SK-N-DZ (cell line): ENCODE measurements at places on chromosomes 7 and 10.

DNA sequence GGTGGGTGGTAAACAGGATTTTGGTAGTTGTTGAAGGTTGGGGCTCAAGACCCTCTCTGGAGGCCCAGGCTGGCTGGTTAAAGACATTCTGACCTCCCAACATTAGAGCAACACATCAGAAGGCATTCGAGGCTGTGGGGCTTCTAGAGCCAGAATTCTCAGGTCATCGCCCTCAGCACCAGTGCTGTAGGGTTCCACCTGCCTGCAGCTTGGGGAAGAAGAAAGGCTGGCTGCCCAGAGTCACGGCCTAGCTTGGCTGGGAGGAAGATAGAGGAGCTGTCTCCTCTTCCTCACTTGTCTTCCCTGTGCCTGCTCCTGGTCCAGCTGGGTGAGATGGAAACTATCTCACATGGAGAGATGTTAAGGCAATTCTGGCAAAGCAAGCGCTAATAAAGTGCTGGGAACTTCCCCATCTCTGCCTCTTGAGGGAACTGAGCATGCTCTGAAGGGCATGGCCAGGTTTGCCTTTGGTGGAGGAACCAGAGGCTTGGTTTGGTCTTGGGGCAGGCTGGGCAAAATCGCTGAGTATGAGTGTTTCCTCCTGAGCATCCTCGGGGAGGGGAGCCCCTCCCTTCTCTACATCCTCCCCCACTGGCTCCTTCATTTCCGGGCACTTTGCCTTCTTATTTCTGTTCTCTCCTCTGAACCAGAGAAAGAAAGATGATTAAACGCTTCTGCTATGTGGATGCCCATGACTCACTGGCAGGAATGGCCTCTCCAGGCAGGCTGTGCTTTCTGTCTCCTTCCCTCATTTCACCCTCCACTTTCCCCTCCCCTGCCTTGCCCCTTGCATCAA is 509.0 kb upstream of the PODXL start:
- DNase-seq, result no peak

- DNase-seq, result no peak
Measured at GRCh38 chr7:115007751-115008150, 85.9 kb downstream of the MDFIC start.

DNA sequence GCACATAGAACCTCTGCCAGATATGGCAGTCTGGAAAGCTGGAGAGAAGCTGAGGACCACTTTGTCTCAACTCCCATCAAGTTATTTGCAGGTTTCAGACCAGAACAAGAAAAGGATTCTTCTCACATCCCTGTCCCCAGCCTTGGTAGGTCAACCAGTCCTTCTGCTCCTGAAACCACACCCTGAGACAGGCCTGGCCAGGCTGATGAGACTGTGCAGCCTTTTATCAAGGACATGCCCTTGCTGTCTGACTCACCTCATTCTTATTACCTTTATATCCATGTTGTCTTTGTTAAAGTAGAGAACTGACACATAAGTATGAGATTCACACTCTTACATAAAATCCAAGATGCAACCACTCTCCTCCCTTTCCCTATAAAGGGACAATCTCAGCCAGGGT is 354.9 kb downstream of the PLXNA4 start:
- DNase-seq, result no peak

DNA sequence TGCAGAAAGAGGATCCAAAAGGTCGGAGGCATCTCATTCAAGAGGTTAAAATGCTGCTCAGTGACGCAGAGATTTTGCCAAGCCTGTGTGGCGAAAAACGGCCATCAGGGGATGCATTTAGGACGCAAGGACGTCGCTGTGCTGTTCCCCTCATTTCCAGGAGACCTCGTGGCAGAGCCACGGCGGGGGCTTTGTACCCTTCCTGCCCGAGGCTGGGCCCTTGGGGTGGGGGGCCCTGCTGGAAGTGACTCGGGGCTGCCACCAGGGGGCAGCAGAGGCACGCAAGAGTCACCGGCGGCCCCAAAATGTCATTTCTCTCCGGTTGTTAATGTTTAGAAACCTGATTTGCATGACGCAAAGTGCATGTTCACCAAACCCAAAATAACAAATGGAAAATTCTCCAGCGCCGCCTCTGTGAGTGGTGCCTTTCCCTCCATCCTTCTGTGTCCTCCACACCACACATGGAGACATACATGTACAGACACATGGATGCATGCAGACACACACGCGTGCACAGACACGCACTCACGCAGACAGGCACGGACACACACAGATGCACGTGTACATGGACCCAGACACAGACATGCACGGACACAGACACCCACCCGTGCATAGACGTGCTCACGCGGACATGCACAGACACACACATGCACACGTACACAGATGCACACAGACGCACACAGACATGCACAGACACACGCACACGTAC is 51.0 kb upstream of the NKX6-2 start:
- DNase-seq, result peak; percentile 39

DNA sequence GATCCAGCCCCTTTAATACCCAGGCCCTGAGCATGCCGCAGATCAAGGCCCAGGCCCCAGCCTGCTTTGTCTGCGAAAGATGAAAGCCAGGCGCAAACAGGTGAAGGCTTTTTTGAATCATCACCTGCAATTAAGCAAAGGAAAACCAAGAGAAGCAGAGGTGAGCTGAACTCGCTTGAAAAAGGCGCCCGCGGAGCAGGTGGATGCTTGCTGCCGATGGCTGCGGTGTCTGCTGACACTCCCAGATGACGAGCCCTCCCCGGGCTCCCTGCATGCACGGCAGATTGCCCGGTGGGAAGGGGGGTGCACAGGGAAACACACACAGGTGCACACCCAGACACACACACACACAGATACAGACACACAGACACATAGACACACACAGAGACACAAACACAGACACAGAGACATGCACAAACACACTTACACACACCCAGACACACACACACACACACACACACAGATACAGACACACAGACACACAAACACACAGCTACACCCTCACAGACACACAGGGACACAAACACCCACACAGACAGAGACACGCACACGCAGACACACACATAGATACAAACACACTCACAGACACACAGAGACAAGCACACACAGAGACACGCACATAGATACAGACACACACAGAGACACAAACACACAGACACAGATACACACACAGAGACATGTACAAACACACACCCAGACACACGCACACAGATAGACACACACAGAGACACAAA is 142.6 kb upstream of the RNF32 start:
- DNase-seq, result no peak

DNA sequence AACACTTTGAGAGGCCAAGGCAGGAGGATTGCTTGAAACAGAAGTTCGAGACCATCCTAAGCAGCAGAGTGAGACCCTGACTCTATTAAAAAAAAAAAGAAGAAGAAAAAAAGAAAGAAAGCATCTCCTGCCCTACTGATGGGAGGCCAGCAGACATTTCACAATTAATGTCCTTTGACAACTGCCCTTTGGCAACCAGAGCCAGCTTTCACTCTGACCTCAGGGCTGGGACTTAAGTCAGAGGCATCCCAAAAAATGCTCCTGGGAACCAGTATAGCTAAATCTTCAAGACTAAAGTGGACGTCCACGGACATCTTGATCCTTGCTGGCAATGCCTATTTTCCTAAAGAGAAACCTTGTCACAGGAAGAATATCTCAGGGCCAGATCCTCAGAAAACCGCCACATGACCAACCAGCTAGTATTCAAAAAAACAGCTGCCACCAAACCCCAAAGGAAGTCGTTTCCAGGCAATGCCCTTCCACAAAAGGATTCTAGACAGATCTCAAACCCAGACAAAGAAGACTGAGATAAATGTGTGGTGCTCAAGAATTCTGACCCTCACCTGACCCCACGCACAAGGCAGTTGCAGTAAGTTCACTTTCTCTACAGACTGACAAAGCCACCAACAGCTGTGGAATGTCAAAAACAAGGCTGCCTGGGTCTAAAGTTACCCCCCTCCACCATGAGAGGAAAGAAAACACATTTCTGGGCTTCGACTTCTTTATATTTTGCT is 18.4 kb downstream of the GFRA1 start:
- DNase-seq, result no peak

DNA sequence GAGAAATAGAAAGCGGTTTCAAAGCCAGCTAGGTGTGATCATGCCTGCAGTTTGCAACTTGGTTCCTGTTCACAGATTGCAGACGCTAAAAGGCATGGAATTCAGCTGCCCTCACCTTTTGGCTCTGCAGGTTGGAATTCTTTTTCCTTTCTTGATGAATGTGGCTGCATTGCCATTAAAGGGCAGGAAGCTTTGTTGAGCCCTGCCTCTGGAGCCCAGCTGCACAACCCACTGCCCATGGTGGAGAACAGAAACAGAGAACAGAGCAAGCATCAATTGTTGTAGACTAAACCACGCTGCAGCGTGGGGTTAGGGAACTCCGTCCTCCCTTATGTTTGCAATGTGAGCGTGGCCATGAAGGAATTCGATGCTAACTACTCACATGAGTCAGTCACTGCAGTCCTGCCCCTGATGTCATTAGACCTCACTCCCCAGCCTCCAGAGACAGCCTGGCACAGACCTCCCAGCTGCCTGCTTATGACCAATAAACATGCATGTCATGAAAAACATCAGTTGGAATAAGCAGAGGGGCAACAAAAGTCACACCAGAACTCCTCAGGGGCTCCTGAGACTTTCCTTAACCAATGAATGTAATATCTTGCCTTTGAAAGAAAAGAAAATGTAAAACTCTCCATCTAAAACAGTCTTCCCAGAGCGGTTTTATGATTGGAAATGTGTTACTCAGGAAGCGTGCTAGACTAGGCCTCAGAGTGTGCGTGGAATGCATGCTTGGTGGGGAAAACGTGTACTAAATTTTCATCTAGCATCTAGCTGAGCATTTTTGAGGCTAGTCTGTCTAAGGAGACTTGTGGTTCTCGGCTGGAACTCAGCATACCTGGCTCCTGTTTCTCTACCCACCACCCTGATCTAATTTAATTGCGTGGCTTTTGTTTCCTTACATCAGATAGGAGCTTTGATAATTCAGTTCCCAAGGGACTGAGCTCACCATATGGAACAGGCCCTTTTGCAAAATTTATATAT is 232.2 kb downstream of the KIAA1217 start:
- peak; percentile 7 for DNase-seq

GRCh38 chr7:135326636-135327280 is 93.1 kb downstream of the STRA8 start:
- no peak for DNase-seq

- no peak for DNase-seq
Measured at GRCh38 chr10:103856797-103857170, 1.4 kb upstream of the SH3PXD2A start.

GRCh38 chr7:40058026-40058425 is 76.4 kb downstream of the MPLKIP start:
- DNase-seq, result no peak

GRCh38 chr7:6020371-6021286 is 10.5 kb upstream of the ANKRD61 start:
- DNase-seq, result no peak

DNA sequence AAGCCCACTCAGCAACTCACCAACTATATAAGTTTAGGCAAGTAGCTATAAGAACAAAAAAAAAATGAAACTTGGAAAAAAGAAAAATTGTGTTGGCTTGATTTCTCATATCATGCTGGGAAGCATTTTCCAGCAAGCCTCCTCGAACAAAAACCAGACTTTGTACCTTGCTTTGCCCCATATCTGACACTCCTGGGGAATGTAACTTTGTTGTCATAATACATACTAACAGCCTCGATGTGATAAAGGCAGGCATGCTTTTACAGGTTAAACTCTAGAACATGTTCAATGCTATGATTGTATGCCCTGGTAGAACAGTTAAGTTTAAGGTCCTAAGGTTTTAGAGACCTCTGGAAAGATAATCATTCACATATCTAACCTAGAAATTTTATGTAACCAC is 11.6 kb downstream of the CFAP43 start:
- DNase-seq, result no peak

DNA sequence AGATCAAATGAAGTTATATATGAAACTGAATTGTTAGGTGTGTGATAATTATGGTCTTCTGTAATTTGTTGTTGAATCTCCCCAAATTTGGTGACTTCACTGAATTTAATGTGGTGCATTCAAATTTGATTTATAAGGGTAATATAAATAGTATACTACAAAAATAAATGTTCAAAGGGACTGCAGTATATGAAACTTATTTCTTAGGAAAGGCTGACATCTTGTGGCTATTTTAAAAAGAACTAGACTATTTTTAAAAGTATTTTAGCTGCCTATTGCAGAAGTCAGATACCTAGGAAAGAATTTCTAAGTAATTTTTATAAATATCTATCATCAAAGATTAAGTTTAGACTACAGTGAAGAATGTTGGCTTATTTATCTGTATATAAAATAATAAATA is 36.6 kb downstream of the ATRNL1 start:
- peak; percentile 34 for DNase-seq

- DNase-seq, result no peak
Measured at GRCh38 chr7:87507446-87507845, 32.0 kb upstream of the ABCB4 start.

- DNase-seq, result no peak
Measured at GRCh38 chr7:108004220-108005142, 1.5 kb upstream of the LAMB1 start.

DNA sequence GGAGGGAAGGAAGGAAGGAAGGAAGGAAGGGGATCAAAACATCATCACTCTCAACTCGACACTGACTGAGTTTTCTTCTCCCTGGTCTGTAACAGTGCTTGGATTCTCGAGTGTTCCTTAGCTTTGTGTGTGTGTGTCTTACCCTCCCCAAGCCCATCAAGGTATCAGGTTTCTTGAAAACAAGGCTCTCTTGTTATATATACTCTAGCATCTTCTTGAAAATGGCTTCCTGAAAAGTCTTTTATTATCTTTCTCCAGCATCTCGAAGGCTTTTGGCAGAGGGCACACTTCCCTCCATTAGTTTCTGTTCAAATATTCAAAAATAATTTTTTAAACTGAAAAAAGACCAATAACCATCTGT is 13.4 kb downstream of the SERPINE1 start:
- DNase-seq, result no peak

- no peak for DNase-seq
Measured at GRCh38 chr7:131265227-131265626, 62.4 kb upstream of the MKLN1 start.

DNA sequence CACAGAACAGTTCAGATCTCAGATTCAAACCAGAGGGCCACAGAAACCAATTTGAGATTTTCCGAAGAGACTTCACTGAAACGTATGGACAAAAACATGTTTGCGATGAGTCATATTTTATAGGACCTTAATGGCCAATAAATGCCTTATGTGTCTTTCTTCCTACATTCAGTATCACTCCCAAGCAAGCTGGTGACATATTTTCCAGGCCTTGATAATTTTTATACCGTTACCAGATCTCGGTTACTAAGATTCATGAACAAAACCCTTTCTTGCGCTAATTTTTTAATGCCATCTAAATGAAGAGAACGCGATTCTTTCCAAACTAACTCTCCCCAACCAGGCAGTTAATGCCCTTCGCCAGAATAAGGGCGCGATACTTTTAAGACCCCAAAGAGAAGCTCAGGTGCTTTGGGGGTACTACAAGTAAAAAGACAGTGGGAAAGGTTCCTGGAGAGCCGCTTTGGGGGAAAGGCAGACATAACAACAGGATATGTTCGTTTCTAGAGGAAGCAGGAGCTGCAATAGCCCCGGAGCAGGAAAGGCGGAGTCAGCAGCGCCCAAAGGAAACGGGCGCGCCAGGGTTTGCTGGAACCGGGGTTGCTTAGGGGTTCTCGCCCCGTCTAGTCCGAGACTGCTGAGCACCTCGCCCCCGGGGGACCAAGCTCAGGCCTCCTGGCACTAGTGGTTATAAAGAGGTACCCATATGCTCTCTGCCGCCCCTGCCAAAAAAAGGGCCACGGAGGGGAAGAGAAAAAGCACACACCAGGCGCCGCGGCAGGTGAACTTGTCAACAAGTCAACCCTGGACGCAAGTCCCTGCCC is 884 bp downstream of the ICA1 start:
- peak; percentile 61 for DNase-seq
